AG20443 (cell line): ENCODE measurements at places on chromosomes 2 and 18.

DNA sequence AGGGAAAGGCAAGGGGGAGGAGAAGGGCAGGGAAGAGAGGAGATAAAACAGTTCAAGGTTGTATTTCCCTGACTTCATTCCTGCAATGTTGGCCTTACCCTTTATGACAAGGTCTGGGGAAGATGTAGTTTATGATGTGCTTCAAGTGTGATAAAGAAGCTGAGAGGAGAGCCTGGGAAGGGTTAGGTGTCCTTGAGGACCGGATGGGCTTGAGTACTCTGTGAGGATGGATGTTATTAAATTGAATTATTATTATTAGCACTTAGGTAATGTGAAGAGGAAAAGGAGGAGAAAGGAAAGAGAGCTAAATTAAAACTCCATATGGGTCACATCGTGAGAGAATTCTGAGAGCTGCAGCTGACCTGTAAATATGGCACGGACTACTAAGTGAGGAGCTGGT is 719.4 kb upstream of the CELF4 start:
- no peak for DNase-seq

- peak; percentile 42 for DNase-seq
Measured at GRCh38 chr2:158828378-158829164, 33.5 kb downstream of the DAPL1 start.

DNA sequence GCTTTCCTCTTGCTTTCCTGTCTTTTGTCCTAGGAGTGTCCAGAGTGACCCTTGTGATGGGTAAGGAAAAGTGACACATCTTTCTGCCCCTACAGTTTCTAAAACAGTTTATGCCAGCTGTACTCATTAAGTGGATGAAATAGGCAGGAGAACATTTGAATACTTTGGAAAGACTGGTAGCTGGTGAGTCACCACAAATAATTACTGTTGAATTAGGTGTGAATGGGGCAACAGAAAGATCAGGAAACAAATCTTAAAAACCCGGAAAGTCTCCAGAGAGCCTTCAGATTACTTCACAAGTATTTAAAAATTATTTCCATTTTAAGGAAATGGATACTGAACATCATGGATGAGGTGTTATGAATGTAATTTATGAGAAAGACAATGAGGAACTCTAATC is 278.5 kb downstream of the CLIP4 start:
- DNase-seq: no peak

DNA sequence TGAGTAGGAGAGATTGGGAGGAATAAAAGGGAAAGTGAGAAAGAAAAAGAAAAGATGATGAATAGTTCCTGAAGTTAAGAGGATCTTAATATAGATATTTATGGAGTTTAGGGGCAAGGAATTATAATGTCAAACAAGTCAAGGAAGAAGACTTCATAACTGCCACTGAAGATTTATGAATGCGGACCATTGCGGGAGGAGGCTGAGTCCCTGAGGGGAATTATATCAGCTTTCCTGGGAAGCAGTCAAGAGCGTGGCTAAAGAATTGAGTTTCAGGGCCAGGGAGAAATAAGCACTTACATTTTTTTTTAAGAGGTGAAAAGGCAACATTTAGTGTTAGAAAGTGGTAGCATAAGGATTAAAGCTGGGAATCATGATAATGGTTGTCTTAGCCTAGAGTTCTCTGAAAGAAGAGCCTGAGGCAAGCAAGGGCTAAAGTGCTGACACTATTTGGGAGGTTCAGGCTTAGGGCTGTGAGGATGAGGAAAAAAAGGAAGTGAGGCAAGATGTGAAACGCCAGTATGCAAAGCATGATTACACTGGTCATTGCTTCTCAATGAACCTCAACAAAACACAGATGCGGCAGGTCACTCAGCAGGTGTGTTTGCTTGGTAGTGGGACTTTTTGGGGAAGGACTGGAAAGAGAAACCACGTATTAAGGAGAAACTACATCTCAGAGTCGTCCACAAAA is 217.1 kb downstream of the SLC4A3 start:
- DNase-seq: no peak

DNA sequence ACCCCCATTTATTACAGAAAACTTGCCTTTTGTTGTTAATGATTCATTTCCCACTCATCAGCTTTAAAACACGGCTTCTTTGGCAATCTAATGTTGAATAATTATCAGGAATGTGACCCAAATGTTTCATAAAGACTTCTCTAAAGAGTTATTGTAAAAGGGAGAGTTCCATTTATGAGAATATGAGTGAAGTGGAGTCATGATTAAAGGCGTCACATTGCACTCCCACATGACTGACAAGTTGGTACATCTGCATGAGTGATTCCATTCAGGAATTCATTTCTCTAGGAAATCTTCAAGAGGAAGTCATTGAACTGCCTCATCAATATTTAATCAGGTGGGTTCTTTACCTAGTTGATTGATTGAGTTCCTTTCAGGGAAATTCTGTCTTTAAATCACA is 184.8 kb downstream of the LNPK start:
- DNase-seq: no peak

- no peak for DNase-seq
Measured at GRCh38 chr2:64773461-64774118, 119.9 kb upstream of the SERTAD2 start.

GRCh38 chr2:233451950-233452349 is 97.7 kb downstream of the DGKD start:
- DNase-seq: no peak

GRCh38 chr2:5609201-5609600 is 83.0 kb upstream of the SOX11 start:
- DNase-seq: no peak

GRCh38 chr18:23710068-23710527 is 20.8 kb downstream of the LAMA3 start:
- no peak for DNase-seq

DNA sequence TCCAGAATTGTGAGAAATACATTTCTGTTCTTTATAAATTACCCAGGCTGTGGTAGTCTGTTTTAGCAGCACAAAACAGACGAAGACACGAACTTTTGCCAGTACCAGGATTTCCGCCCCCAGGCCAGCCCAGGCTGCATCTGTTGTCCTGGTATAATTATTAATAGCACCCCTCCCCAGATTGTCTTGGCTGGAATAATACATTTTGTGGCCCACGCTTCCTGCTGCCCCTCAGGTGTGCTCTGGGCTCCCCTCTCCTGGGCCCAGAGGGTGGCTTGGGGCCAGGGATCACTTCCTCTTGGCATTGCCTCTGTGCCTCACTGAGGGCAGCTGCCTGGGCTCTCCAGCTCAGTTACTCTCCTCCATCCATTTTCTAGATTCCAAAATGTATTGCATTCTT is 102.1 kb upstream of the HS6ST1 start:
- DNase-seq: no peak

GRCh38 chr2:139518321-139518720 is 738.1 kb upstream of the NXPH2 start:
- no peak for DNase-seq

- no peak for DNase-seq
Measured at GRCh38 chr2:121388371-121388770, 103.4 kb upstream of the TFCP2L1 start.

DNA sequence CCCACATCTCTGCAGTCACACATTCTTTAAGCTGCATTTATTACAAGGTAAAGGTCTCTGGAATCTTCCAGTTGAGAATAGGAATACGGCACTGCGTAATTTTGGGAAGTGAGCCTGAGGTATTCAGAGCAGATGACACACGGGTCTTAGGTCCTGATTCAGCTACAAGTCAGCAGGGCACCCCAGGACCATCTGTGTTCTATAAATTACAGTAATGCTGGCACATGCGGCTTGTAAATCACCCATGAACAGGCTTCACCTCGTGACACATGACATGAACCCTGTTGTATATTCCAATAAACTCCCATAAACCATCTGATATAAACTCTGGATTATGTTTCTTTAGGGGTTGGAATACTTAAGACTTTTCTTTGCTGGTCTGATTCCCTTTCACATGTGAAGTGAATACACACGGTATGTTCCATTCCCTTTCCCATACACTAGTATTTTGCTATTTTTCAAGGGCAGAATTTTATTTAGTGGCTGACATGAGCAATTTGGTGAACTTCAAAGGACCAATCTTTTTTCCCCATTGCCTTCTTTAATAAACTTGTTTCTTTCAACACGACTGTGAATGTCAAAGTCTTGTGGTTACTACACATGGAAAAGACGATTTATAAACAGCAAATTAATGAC is 298.6 kb downstream of the MEIS1 start:
- DNase-seq: no peak

DNA sequence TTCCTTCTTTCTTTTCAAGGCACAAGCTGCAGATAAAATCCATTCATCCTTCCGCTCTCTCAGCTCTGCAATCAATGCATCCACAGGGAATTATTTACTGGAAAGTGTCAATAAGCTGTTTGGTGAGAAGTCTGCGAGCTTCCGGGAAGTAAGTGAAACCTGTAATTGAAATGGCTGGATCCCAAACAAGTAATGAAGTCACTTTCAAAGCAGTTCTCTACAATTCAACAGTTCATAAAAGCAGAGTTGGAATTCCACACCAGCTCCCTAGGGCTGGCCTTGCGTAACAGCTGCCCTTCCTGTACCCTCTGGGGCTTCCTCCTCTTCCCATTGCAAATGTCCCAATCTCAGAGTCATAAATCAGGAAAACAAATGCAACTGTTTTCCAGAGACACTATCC is 9.6 kb downstream of the SERPINB2 start:
- peak; percentile 22 for DNase-seq

DNA sequence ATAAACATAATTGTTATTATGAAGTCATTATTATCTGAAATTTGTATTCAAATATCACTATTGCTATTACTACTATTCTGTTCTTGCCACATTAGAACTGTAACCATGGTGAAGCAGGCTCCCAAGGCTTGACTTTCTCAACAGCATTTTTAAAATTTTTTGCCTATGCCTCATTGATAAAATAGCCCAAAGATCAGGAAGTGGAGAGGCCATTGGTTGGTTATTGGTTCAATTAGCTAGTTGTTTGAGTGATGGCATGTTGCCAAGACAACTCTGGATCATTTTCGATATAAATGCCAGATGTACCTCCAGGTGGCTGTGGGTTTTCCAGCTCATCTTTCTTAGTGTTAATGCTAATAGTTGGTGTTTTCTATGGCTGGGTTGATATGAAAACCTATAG is 513.5 kb downstream of the TRIB2 start:
- no peak for DNase-seq

GRCh38 chr2:236747426-236747825 is 177.8 kb downstream of the ACKR3 start:
- DNase-seq: no peak

DNA sequence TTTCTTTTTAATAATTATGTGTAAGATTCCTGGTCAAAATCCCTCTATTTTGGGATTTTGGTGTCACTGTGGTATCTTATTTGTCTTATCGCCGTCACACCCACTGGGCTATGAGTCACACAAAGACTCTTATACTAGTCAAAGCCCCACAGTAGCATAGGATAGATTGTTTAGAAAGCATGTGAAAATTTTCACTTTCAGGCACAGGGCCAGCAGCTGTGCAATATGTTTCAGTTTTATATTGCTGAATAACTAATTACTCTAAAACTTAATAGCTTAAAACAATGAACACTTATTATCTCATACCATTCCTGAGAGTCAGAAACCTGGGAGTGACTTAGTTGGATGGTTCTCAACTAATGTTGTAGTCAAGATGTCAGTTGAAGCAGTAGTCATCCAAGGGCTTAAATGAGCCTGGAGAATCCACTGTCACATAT is 24.0 kb downstream of the CFAP210 start:
- peak; percentile 28 for DNase-seq

GRCh38 chr2:233815861-233816260 is 37.7 kb downstream of the MROH2A start:
- DNase-seq: no peak

- no peak for DNase-seq
Measured at GRCh38 chr2:3379339-3379646, 201 bp upstream of the TRAPPC12 start.

DNA sequence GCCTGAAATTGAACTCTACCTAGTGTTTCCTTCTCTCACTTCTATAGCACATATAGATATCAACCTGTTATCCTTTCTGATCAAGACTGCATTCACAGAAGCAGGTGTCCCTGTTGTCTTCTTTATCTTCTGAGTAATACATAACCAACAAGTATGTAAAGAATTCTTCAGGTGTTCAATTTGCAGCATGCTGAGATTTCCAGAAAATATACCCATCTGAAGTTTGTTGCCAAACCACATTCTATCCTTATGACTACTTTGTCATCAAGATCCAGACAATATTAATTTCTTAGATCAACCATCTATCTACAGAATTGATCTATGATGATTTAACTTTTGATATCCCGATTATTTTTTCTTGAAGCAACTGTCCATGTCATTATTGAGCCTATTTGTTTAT is 69.5 kb downstream of the TGFA start:
- DNase-seq: no peak

GRCh38 chr18:7070466-7070865 is 47.1 kb downstream of the LAMA1 start:
- DNase-seq: no peak

DNA sequence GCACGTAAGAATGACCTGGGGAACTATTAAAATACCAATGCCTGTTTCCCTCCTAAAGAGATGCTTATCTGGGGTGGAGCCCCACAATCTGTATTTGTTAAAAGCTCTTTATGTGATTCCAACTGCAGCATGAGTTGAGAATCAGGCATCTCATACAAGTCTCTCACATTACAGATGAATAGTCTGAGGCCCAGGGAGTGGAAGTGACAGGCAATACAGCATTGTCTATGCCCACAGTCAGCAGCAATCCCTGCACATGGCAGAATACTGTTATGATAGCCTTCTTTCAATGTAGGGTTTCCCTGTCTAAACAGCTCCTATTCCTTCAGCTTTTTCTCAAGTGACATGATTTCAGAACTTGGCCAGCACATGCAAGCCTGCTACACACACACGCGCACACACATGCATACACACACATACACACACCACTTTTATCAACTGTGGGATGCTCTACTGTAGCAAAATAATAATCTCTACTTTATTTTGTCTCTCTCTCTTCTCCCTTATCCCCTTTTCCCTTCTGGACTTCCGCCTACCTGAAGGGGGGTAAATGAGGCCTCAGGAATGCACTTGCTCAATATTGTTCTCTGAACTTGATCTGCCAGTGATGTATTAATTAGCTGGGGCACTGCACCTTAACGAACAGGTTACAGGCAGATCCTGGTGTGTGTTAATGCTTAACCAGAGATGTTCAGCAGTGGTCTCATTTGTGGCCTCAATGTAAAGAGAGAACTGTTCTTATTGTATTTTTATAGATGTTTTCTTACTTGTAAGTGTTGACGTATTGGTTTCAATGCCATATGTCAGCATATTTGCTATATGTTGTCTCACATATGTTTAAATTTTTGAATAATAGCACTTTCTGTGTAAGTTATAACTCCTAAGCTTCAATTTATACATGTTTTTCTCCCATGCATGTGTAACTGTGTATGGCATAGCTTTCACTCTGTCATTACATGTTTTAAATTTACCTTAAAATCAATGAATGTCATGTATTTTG is 116.0 kb downstream of the SETBP1 start:
- no peak for DNase-seq

DNA sequence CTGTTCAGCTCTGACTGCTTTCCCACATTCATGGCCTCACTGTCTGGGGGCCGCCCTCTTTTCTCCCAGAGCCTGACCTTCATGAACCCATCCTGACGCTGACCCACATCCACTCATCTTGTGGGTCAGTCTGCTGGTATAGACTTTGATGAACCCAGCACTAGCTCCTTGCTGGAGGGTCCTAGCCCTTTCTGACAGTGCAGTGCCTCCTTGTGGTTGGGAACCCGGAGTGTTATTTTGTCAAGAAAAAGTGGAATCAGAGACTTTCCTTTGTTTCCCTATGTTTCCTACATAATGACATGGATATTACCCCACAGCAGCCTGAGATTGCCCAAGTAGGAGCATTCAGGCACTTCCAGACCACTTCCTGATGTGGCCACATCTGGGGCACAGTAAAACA is 19.3 kb upstream of the OSR1 start:
- DNase-seq: no peak

GRCh38 chr2:210099940-210100339 is 71.3 kb downstream of the KANSL1L start:
- DNase-seq: no peak
